ENCODE measurements at places on chromosomes 1 and 21. TPM values are rescaled to one million over a fixed set of nuclear protein-coding genes. Genes with fewer than 3 reads are reported as not detected.

GRCh38 chr1:76929136-76929535 is 61.9 kb downstream of the ST6GALNAC5 start:
- no peak for DNase-seq

GRCh38 chr1:226891846-226892523 is 21.6 kb downstream of the PSEN2 start:
- no peak for DNase-seq

- no peak for DNase-seq
These were observed 172.0 kb downstream of the LRRC40 start for GRCh38 chr1:70033266-70033873.

DNA sequence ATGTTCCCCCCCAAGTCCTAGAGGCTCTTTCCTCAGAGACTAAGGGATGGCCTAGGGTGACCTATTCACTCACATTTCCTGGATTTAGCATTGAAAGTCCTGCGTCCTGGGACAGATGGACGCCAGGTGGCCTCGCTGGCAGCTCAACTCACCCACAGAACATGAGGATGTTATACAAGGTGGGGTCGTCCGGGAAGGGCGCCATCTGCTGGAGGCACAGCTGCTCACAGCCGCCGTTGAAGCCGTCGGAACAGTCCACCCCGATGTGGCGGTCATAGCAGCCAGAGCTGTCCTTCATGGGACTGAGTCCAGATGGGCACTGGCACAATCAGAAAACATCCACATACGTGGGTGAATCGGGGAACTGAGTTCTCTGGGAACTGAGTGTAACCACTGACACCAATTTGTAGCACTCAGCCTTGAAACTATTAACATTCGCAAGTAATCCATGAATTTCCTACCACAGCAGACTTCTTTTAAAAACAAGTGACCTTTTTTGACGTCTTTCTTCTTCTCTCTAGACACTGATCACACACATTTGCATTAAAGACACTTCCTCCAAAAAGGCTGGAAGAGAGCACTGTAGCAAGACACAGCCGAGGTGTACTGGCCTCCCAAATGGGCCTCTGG is 215.4 kb downstream of the ASTN1 start:
- DNase-seq = no peak

DNA sequence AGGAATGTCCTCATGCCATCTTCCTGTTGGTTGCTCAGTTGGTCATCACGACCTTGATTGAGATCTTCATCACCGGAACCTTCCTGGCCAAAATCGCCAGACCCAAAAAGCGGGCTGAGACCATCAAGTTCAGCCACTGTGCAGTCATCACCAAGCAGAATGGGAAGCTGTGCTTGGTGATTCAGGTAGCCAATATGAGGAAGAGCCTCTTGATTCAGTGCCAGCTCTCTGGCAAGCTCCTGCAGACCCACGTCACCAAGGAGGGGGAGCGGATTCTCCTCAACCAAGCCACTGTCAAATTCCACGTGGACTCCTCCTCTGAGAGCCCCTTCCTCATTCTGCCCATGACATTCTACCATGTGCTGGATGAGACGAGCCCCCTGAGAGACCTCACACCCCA is 42.9 kb downstream of the KCNJ15 start:
- DNase-seq = no peak

- no peak for DNase-seq
These were observed 444.1 kb downstream of the PLPP3 start for GRCh38 chr1:56135069-56135863.

DNA sequence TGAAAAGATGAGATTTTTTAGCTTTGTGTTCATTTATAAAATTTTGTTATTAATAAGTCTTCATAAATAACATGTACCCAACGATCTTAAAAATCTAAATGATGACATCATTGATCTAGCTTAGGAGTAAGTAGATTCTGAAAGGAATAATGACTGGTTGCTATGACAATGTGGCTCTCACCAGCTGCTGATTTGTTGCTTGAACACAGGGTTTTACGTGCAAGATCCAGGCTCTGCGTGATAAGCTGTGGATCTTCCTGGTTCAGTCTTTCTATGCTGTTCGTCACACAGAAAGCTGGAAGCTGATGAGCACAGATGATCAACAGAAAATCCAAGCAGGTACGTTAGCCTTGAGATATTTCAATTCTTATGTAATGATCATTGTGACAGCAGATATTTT is 49.1 kb upstream of the C1orf146 start:
- no peak for DNase-seq

DNA sequence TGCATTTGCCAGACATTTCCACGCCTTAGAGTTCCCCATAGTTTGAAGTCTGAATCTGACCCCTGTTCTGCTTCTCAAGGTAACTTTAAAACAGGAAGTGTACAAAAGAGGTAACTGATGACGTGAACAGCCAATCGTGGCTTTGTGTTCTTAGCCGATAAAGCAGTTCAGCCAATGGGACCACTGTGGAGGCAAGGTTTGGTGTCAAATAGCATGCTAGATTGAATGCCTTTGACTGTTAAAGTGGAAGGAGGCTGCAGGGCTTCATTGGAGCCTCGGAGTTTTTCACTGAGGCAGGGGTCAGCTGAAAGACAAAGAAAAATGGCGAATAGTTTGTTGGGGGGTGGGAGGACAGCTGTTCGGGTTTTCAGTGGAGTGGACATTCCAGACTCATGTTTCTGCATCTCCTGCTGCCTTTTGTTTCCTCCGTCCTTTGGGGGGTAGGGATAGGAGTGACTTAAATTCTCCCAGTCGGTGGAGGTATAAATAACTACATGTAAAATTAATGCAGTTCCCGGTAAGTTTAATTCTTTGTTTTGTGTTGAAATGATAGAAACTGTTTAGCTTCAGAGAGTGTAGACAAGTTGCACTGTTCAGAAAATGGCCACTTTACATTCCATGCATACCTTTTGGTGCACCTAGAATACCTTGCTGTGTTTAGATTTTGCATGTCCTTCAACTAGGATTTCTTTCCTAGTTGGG is 17.7 kb downstream of the NFYC start:
- DNase-seq = peak; percentile 49

- DNase-seq = no peak
These were observed 51.4 kb upstream of the GPR157 start for GRCh38 chr1:9180111-9180819.

- no peak for DNase-seq
These were observed 28.3 kb downstream of the PDE4B start for GRCh38 chr1:65820983-65821382.

GRCh38 chr1:84078108-84078841 is 65.8 kb upstream of the PRKACB start:
- no peak for DNase-seq

DNA sequence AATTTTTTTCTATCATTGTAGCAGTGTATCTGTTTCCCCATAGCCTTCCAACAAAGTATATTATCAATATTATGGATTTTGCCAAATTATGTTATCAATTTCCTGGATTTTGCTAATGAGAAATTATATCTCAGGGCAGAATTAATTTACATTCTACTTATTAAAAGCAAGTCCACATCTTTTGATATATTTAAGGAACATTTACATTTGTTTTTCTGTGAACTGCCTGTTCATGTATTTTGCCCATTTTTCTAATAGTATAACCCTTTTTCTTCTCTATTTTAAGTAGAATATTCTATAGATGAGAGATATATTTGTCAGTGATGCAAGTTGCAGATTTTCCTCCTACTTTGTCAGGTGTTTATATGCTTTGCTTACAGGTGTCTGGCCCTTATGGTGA is 24.4 kb downstream of the C1orf87 start:
- no peak for DNase-seq

Gene SPATA17
- total RNA-seq = not detected

Gene ANKRD65
- total RNA-seq = 12.5 TPM

Gene ETV3L
- total RNA-seq = not detected

Gene PIK3CD
- 19.7 TPM for total RNA-seq

Gene BNIPL
- total RNA-seq = not detected

Gene GSTM1
- 89.4 TPM for total RNA-seq

Gene TSPAN1
- 8.9 TPM for total RNA-seq
